ENCODE measurements at places on chromosomes 11 and 22.

- no peak for DNase-seq
These were observed 12.0 kb downstream of the TSPAN18 start for GRCh38 chr11:44738791-44739190.

DNA sequence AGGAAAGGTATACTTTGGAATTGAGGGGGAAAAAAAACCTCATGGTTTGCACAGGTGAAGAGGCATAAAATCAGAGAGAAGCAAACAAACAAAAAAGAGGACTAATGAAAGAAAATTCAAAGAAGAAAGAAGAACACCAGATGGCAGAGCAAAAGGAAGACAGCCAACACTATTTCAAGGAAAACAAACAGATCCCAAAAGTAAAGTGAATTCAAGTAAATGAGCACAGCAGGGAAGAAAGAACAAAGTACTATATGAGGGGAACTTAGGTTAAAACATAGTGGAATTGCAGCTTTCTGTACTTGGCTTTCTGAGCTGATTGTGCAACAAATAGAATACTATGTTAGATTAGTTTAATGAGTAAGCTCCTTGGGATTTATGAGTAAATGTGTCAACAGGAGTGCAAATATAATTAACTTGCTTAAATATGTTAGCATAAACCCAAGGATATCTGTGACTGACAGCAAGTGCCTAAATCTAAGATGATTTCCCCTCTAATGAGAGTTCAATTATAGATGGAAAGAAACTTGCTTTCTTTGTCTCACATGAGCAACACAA, 404.6 kb upstream of the CNTN5 start:
- no peak for DNase-seq

DNA sequence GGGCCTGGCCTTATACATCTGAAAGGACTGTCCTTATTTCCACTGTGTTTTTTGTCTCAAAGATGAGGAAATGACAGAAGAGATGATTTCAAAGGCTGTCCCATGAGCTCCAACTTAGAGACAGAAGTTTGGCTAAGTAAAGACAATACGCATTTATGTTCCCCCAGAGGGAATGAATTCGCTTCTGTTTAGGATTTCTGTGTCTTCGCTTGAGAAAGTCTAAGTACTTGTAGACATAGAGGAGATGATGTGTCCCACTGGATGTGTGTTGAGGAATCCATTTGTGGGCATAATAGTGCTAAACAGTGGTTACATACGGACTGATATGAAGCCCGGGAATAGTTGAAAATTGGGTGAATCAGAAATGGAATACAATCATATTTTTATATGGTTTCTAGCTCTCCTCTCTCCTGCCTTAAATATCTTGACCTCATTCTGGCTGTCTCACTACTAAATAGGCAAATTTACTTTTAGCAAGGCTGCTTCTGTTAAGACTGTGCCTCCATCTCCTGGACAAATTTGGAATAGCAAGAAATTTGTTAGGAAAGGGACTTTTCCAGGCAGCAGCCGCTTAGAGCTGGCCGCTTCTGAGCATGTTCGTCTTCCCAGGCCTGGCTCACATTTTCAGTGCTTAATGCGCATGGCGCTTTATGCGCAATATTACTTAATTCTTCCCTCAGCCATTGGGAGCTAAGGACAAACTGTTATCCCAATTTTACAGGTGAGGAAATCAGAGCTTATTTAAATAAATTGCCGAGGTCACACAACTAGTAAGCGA, 1.9 kb upstream of the PEX26 start:
- peak; percentile 84 for DNase-seq

DNA sequence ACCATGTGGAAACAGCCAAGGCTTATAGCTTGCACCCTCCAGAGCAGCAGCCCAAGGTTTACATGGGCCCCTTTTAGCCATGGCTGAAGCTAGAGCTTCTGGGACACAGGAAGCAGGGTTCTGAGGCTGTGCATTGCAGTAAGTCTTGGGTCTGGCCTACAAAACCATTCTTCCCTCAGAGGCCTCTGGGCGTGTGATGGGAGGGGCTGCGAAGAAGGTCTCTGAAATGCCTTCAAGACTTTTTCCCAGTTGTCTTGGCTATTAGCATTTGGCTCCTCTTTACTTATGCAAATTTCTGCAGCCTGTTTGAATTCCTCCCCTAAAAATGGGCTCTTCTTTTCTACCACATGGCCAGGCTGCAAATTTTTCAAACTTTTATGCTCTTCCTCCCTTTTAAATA, 109.5 kb downstream of the BBOX1 start:
- DNase-seq: no peak

All from NCI-H1417 (cell line).